ENCODE measurements at places on chromosomes 12 and 14.

DNA sequence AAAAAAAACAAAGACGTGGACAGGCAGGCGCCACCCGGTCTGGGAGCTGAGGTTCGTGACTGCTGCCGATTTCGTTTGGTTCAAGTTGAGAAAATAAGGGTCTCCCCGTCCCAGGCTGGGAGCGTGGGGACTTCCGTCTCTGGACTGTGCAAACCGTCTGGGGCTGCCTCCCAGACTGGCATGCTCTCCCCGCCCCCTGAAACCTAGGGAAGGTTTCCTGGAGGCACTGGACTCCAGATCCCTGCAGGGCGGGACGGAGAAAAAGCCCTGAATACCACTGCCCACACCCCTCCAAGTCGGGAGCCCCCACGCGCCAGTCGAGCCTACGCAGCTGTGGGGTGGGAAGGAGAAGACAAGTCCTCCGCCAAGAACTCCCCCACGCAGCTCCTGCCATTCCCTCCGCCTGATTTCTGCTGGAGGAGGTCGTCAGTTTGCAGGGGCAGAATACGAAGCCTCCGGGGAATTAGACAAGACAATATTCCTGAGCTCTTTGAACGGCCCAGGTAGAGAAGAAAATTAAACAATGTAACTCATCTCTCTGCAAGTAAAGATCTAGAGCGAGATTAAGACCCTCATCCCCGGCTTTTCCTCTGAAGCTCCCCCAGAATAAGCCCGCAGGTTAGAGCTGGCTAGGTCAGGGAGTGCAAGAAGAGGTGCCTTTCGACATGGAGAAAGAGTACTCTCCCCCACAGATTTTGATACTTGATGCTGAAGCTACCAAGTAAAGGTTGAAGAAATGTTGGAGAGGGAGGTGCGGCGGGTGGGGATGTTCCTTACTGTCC lies 10.4 kb upstream of the HOXC13 start:
- DNase-seq: no peak

DNA sequence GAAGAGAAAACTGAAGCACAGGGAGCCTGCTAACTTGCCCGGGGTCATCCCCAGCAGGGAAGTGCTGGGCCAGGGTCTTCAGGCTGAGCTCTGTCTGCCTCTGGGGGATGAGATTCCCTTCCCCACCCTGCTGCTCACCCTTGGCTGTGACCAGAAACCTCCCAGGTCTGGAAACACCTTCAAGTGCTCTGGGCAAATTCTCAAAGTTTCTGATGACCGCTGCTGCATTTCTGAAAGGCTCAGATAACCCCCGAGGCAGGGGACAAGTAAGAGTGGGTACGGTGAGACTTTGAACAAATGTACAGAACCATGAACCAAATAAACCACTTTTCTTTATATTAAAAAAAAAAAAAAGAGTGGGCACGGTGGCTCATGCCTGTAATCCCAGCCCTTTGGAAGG lies 41.3 kb downstream of the LTBP2 start:
- DNase-seq: no peak

DNA sequence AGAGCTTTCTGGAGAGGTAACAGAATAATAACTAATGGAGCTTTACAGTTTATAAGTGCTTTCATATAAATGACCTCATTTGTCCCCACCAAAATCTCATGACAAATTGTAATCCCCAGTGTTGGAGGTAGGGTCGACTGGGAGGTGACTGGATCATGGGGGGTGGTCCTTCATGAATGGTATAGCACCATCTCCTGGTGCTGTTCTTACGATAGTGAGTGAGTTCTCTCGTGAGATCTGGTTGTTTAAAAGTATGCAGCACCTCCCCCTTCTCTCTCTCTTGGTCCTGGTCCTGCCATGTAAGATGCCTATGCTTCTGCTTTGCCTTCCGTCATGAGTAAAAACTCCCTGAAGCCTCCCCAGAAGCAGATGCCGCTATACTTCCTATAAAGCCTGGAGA lies 423.3 kb upstream of the GARIN6 start:
- DNase-seq: no peak

DNA sequence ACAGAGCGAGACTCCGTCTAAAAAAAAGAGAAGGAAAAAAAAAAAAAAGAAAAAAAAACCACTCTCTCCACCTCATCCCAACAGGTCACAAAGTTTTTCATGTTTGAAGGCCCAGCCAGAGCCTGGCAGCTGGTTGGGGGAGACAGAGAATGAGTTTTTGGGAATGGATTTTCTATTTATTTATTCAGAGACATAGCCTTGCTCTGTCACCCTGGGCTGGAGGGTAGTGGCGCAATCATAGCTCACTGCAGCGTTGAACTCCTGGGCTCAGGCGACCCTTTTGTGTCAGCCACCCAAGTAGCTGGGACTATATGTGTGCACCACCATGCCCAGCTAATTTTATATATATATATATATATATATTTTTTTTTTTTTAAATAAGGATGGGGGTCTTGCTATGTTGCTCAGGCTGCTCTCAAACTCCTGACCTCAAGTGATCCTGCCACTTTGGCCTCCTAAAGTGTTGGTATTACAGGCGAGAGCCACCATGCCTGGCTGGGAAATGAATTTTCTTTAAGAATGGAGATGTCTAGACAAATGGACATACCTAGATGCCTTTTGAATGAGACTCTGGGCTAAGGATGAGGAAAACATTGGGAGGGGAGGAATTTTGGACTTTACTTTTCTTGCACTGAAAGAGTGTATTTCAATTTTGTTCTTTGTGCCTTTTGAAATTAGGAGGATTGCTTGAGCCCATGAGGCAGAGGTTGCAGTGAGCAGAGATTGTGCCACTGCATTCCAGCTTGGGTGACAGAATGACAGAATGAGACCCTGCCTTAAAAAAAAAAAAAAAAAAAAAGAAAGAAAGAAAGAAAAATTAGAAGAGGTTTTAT lies 16.9 kb upstream of the PPP1R1A start:
- no peak for DNase-seq

- no peak for DNase-seq
These were observed 55.1 kb downstream of the SSH1 start for GRCh38 chr12:108802101-108802961.

GRCh38 chr12:129561304-129561703 lies 342.5 kb downstream of the TMEM132D start:
- no peak for DNase-seq

DNA sequence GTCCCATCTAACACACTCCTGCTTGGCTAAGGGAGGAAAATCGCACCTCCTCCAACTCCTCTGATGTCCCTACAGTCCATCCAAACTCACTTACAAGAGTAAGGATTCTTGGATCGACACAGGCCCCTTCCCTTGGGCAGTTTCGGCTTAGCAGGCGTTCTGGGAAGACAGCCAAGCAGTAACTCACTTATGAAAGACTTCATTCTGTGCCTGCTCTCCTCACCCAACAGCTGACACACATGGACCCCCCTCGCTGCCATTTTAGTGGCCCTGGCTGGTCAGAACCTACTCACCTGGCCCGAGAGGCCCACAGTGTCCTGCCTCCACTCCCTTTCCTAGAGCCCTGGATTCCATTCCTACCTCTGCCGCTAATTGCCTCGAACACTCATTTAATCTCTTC lies 52.3 kb upstream of the BCL2L14 start:
- no peak for DNase-seq

DNA sequence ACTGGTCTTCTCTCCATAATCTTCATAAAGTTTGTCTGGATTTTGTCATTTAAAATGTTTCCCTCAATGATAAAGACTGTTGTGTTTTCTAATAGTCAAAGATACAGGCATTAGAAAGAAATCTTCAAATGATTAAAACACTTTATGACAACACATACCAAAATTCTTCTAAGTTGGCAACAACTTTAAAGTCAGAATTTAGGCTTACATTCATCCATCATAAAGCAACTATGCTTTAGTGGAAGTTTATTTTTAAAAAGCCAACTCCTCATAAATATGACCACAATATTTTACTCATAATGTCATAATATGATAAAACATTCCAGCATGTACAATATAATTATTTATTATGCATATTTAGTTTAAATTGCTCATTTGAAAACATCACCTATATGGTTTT lies 17.2 kb upstream of the CCER1 start:
- DNase-seq: no peak

Measured in activated naive CD4-positive, alpha-beta T cell treated with Interleukin-2 at 50 U/mL for 16 hours (primary cell).